Stimulated activated CD8-positive, alpha-beta memory T cell treated with anti-CD3 and anti-CD28 coated beads, Interleukin-4, amount 100 ng/mL, for 1 hour (primary cell): ENCODE measurements at places on chromosomes 7 and 10.

DNA sequence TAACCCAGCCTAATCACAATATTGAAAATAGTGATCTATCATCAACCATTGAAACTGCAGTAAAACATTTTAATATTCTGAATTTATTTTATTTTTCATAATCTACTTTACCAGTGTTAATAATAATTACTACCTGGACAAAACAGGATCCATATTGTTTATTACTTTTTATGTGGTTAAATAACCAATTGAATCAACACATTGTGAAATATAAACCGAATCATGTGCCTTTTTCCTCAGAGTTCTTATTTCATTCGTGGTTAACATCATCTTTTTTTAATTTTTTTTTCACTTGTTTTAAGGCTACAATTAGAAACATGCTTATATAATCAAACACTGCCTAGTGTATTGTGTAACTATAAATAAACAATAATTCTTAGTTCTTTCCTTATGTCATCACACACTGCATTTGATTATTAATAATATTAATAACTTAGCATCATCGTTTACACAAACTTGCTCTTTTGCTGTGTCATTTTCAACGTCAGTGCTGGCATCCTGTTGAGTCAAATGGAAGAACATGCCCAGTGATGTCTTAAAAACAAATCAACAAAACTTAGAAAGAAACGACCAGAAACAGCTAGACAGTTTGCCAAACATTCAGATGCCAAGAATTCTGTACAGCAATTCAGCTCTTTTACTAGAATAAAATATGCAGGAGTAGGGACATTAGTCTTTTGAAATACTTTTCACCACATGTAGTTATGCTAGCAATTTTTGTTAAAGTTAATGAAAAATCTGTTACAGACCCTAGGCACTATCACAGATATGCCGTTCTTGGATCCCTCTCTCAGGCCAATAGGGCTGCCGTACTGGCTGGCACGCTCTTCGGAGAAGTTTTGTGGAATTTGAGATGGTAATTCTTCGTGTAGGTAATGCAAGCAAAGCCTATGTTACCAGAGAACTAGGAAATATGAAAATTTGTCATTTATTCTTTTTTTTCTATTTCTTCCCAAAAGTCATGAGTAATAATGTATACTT lies 330.4 kb upstream of the SEMA3A start:
- no peak for DNase-seq

GRCh38 chr7:140726281-140726680 lies 29.8 kb downstream of the NDUFB2 start:
- DNase-seq, result no peak

DNA sequence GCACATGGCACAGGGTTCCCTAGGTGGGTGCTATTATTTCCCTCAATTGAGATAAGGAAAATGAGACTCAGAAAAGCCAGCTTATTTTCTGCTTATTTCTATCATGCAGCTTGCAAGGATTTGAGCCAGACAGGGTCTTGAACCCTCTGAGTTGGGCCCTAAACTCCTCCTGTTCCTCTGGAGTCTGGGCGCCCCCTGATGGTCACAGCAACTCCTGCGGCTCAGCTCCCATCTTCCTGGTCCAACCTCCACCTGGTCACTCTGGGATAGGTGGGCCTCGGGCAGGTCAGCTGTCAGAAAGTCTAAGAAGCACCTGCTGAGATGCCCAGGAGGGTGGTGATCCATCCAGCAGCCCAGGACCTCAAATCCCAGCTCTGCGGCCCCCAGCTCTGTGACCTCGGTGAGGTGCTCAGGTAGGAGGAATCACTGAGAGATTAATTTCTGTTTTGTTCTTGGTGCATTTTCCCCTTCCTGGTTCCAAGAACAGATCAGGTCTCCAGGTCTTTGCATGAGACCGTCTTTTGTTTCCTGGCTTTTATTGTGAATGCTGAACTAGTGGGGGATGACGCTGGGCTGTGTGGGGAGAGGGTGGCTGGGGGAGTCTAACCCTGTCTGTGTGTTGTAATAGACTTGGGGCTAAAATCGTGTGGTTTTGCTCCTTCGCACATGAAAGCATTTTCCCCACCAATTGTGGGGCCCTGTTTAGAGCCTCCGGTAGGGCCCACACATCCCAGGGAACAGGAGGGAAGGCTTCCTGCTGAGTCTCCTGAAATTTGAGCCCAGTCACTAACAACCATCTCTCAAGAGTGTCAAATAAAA lies 32.8 kb downstream of the TMEM130 start:
- DNase-seq, result no peak

DNA sequence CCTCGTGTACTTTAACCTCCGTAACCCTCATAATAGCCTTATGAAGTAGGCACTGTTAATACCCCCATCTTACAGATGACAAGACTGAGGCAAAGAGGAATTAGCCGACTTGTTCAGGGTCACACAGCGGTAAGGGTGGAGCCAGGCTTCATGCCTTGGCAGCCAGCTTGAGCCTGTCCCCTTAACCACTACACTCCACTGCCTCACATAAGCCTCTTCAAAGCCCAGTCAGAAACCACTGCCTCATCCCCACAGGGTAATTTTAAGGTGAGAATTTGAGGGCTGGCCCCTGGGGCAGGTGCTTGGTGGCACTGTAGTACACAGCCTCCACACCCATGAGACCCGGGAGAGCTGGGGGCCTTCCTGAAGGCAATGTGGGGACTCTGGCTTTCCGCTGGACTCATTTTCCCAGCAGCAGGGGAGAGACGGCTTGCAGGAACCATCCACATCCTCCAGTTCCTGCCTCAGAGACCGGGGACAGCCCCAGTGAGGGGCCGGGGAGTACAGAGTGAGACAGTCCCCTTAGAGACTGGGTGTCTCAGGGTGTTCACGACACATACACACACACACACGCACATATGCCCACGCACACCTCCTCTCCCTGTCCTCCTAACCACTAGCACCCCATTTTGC lies 7.6 kb upstream of the C10orf105 start:
- no peak for DNase-seq
